NCI-H460 (cell line): ENCODE measurements at places on chromosomes 12 and 14. TPM values are rescaled to one million over a fixed set of nuclear protein-coding genes. Genes with fewer than 3 reads are reported as not detected.

GPR135 gene
- total RNA-seq, result 6.7 and 9.1 TPM in 2 replicates

SNRPF gene
- total RNA-seq, result 40.0 and 46.0 TPM in 2 replicates

KRT86 gene
- 0.78 and 0.92 TPM in 2 replicates for total RNA-seq

MYF6 gene
- not detected in 2 replicates for total RNA-seq

TEDC1 gene
- 21.3 and 23.1 TPM in 2 replicates for total RNA-seq

CACNA2D4 gene
- total RNA-seq, result not detected in 2 replicates

IAPP gene
- total RNA-seq, result not detected in 2 replicates

SLC10A1 gene
- total RNA-seq, result 0.17 TPM in 1 of 2 replicates, not detected in the other
